Stimulated activated CD8-positive, alpha-beta memory T cell treated with anti-CD3 and anti-CD28 coated beads, Interleukin-12 subunit alpha, Interleukin-12 subunit beta, amount 100 ng/mL, for 1 hour (primary cell): ENCODE measurements at places on chromosomes 6 and 20.

GRCh38 chr20:25553819-25554296 lies 31.5 kb downstream of the NINL start:
- no peak for DNase-seq

DNA sequence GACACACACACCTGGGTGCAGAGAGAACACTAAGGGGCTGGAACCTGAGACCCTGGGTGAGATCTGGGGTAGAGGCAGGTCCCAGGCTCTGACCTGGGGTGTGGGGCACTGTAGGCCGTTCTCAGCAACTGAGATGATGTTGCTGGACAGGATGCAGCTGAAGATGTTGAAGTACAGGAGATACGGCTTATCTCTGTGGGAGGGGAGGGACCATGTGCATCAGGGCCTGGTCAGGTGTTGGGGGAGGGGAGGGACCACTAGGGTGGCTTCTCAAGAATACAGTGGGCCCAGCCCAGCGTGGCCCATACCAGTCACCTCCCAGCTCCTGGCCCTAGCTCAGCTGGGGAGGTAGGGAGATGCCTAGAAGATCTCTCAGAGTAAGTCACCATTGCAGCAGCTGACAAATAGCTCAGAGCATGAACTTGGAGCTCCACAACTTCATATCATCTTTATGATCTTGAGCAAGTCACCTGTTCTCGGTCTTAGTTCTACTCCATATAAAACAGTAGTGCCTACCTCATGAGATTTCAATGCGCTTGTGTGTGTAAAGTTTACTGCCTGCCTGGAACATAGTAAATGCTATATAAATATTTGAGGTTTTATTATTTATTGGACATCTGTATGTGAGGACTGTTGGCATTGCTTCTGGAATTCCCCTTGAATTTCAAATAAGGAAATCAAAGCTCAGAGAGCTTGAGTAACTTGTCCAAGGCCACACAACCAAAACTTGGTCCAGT lies 3.8 kb downstream of the SLC44A4 start:
- no peak for DNase-seq

GRCh38 chr6:158938220-158938619 lies 61.8 kb downstream of the RSPH3 start:
- no peak for DNase-seq

DNA sequence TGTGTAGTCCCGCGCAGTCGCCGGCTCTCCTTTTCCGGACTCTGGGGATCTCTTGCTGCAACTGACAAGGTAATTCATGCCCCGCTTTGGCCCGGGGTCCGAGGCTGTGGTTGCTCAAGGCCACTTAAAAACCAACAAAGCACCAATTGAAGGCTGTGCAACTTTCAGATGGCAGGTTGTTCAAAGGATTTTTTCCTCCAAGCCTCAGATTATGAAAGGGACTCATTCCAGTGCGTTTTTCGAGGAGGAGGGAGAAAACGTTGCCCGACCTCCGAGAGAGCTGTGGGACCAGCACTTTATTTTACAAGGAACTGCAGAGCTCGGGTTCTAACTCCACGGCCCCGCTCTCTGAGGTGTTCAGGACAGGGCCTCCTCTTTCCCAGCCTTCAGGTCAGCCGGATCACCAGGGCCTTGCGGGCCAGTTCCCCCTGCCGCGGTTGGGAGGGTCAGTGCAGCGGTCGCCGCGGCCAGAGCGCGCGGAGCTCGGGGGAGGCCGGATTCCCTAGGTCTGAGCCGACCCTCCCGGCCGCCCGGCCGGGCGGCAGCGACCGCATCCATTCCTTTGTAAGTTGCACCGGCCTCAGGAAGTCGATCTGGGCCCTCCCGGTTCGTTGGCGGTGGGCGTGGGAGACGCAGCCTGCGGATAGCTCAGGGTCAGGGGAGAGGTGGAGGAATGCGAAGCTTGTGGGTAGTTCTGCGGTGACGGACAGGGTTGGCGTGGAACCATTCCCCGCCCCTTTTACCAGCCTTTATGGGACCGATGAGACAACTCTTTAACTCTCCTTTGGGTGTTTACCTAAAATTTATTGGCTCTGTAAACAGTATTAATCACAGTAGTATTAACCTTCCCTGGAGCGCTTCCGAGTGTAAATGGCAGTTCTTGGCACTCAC lies 1.6 kb downstream of the UTRN start:
- no peak for DNase-seq

GRCh38 chr6:3380344-3381232 lies 76.3 kb downstream of the SLC22A23 start:
- DNase-seq = no peak

GRCh38 chr20:31604567-31605030 lies 490 bp upstream of the ID1 start:
- no peak for DNase-seq

- no peak for DNase-seq
Observed at GRCh38 chr20:44586289-44586911, 4.0 kb downstream of the PKIG start.

DNA sequence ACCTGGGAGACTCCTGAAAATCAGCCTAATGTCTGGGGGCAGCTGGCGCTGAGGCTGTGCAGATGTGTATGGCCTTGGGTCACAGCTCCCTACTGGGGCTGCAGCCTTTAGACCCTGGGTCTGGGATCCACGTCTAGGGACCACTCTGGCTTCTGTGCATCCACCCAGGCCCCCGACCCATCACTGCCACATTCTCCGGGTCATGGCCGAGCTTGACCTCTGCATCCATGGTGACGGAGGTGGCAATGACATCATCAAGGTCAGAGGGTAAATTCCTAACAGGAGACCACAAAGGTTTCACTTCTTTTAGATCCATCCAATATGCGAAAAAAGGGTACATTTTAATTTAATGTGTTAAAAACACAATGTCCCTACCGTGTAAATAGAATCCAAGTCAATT lies 14.5 kb upstream of the PCMTD2 start:
- DNase-seq = no peak

DNA sequence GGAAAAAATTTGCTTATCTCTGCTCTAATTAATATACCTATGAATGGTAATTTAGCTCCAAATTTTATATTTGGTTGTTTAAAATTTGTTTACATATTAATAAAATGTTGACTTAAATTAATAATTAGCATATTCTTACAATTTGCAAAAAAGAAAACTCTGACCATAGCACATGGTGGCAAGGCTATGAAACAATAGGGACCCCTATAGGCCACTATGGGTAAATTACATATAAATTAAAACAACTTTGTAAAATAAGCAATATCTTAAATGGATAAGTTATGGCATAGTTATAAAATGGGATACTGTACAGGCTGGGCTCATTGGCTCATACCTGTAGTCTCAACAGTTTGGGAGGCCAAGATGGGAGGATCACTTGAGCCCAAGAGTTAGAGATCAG lies 76.0 kb downstream of the MKKS start:
- no peak for DNase-seq

GRCh38 chr6:47028835-47029360 lies 13.2 kb downstream of the ADGRF1 start:
- DNase-seq = no peak

- DNase-seq = no peak
Observed at GRCh38 chr20:57805747-57806146, 95.9 kb upstream of the PMEPA1 start.

- no peak for DNase-seq
Observed at GRCh38 chr6:6164367-6164766, 156.1 kb downstream of the F13A1 start.
